ENCODE measurements at places on chromosomes 1 and 21.

GRCh38 chr1:37602750-37603694, 7.3 kb upstream of the GNL2 start:
- no peak for DNase-seq

DNA sequence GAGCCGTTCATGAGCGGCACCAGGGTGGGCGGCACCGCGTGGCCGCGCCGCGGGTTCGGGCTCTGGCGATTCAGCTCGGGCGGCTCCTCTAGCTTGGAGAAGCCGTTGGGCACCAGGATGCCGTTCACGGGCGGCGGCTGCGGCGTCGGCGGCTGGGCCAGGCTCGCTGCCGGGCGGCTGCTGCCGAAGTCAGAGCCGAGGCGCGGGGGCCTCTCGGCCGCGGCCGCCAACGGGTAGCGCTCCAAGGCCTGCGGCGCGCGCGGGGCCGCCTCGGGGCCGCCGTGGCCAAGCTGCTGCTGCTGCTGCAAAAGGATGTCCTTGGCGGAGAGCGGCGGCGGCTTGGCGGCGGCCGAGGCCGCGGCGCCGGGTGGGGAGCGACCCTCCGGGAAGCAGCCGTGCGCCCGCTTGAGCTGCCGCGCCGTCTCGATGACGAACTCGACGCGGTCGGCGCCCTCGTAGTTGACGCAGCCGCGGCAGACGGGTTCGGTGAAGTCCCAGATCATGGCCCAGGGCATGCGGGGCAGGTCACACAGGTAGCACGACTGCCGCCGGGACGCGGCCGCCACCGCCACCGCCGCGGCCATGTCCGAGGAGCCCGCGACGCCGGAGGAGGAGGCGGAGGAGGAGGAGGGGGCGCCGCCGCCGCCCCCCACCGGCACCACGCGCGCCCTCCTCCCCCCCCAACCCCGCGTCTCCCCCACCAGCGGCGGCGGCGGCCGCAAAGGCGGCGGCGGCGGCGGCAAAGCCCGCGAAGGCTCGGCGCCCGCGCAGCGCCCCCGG, 877 bp downstream of the IRF2BP2 start:
- DNase-seq, result no peak

- DNase-seq, result no peak
These were observed 42.2 kb downstream of the ILDR2 start for GRCh38 chr1:166933140-166933539.

- no peak for DNase-seq
These were observed 123.9 kb downstream of the PTBP2 start for GRCh38 chr1:96845464-96845863.

DNA sequence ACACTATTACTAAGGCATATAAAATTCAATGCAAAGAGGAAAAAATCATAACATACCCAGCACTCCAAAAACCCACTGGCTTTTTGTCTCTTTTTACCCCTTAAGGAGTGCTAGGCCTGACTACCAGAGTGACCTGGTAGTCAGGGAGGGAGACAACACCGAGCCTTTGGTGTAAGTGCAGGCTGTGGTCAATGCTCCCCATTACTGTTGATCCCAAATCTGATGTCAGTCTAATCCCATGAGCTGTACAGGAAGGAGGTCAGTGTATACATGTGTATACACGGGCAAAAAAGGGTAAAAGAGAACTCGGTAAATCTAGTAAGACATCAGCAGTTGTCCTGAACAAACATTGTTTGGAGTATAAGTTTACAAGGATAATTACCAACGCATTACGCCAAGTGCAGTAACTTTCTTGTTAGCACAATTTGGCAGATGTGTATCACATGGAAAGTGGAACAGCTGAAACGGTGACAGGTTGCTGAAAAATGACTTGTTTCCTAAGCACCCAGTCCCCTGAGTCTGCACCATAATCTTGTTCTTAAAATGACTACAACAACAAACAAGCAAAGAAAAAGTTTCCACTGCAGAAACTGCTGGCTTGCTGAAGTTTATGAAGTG, 217.9 kb downstream of the KCNH1 start:
- DNase-seq, result no peak

DNA sequence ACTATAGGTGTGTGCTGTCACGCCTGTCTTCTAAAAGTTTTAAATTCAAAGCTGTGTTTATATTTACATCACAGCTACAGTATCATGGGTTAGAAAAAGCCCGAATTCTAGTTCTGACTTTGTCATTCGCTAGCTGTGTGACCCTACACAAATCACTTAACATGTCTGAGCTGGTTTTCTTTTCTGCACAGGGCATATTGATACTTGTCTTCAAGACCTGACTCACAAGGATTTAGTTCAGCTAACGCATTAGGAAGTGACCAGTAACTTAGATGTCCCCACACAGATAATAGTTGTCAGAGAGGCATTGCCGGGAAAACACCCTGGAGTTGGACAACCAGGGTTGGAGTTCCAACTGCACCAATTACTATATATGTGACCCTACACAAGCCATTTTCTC, 25.9 kb downstream of the GIPC2 start:
- no peak for DNase-seq

GRCh38 chr1:152313319-152313801, 11.7 kb downstream of the FLG start:
- DNase-seq, result no peak

DNA sequence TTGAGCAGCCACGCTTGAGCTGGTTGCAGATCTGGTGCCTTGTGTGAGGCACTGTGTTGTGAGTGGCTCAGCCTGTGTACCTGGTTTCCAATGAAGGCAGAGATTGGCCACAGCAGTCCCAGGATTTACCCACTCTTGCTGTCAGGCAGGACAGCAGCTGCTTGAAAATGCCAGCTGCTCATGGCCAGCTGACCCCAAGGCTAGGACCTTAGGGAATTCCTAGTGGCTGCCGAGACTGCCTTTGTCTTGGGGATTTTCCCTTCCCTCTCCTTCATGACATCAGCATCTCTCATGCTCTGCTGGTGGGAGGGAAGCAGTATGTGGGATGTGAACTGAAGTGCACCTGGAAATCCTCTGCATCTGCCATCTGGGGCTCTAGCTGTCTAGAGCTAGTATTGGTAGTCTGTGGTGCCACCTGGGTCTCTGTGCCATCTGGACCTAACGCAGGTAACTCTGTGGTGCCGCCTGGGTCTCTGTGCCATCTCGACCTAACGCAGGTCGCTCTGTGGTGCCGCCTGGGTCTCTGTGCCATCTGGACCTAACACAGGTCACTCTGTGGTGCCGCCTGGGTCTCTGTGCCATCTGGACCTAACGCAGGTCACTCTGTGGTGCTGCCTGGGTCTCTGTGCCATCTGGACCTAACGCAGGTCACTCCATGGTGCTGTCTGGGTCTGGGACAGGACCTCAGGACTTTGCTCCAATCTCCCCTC, 3.8 kb upstream of the LRRC47 start:
- DNase-seq, result no peak

DNA sequence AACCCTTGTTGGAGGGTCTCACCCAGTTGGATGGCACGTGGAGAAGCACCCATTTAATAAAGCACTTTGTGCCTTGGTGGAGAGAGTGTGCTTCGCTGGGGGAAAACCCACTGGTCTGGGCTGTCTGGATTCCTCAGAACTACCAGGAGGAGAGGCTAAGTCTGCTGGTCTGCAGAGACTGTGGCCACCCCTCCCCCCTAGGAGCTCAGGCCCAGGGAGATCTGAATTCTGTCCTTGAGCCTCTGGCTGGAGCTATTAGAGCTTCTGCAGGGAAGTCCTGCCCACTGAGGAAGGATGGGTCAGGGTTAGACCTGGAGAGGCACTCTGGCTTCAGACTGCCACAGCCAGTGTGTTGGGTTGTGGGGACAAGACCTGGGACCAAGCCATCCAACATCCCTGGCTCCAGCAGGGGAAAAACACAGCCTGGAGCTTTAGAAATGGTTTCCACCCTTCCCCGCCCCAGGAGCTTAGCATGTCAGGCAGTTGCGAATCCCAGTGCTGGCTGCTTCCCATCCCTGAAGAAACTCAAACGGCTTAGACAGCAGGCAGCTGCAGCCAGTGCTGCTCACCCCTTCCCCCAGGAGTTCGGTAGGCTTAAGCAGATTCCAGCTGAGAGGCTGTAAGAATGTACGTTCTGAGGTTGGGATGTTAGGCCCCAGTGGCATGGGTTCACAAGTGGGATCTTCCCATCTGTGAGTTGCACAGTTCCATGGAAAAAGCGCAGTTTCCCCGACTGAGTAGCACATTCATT, 288.3 kb downstream of the TGFB2 start:
- DNase-seq, result no peak

DNA sequence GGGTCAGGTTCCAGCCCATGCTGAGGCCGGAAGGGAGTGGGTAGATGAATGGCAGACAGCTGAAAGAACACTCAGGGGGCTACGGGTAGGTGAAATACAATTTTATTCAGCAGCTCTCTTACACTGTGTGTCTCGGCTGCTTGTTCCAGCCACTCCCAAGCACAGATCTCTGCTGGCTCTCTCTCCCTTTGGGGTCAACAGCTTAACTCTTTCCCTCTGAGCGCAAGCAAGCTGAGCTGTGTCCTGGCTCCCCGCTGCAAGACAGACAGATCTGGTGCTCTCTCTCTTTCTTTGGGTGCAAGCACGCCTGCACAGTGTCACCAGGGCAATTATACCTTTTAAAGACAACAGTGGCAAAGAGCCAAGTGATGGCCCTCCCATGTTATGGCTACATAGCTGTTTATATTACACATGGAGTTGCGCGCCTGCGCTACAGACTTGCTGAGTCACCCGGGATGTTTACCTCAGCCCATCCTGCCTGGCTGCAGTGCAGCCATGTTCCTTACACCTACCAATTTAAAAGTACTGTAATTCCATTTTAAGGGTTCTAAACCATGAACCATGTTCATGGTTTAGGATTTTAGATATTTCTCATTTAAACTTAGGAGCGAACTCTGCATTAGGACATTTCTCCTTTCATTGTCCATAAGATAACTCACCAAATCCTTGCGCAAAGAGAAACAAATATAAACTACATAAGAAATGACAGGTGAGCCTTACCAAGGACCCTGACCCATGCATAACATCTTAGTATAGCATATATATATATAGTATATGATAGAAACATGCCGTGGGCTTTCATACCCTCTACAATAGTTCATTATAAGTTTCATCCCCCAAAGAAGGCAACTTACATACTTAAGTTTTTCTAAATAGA, 396.5 kb downstream of the SMYD3 start:
- DNase-seq, result no peak

All from C1 segment of cervical spinal cord (tissue), 14 donors.